Naive thymus-derived CD8-positive, alpha-beta T cell (primary cell): ENCODE measurements at places on chromosomes 7 and 10.

DNA sequence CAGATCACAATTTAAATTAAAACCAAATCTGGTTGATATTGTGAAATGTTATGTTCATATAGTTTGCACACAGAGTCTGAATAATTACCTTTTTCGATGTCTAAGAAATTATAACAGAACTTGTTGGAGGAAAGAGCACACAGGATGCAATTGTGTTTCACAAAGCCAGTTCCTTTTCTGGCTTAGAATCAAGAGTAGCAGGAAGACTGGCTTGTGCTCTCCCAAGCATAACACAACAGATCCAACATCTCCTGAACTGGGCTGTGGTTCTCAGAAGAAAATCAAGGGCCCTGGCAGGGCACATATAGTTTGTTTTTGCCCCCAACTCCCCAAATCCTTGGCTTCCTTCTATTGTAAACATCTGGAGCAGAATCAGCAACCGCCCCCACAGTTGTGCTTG, 62.7 kb downstream of the LRRC4 start:
- no peak for DNase-seq

GRCh38 chr7:158985583-158985982, 129.2 kb downstream of the DYNC2I1 start:
- DNase-seq, result no peak

DNA sequence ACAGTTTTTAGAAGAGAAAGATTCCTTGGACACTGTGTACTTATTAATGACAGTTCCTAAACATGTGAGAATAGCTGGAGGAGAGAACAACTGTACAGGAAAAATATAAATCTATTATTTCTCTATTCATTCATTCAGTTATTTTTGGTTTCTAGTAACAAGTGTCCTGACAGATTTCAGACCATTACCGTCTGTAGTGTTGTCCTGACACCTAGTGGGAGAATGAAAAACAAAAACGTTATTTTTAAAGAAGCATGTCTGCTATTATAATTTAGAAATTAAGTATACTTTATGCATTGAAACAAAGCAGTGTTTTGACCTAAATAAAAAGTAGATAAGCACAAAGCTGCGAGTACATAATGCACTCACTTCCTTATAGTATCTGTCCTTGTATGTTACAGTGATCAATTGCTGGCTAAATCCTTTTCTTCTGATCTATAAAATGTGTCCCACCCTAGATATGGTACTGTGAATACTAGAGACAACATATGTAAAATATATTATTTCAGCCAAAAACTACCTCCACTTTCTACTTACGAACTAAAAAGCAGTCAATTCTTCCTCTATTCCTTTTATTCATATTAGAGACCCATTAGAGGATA, 575.6 kb downstream of the ARL4A start:
- DNase-seq, result no peak

- no peak for DNase-seq
Measured at GRCh38 chr10:116088985-116089384, 184.0 kb downstream of the GFRA1 start.

DNA sequence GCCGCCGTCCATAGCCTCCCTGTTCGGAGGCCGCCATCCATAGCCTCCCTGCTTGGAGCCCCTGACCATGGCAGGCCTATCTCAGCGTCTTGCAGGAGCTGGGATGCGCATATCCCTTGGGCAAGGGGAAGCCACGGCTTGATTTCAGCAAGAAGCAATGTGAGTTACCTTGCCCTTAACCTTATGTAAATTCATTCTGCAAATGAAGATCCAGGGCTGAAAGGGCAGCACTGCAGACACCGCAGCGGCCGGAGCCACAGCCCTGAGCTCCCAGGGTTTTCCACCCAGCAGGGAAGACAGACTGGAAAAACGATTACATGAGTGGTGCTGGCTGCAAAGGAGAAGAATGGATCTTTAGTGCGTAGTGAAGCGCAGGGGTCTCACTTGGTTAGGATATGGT, 95.8 kb downstream of the SEC61G start:
- no peak for DNase-seq

GRCh38 chr10:63204667-63205391, 71.7 kb downstream of the NRBF2 start:
- no peak for DNase-seq

DNA sequence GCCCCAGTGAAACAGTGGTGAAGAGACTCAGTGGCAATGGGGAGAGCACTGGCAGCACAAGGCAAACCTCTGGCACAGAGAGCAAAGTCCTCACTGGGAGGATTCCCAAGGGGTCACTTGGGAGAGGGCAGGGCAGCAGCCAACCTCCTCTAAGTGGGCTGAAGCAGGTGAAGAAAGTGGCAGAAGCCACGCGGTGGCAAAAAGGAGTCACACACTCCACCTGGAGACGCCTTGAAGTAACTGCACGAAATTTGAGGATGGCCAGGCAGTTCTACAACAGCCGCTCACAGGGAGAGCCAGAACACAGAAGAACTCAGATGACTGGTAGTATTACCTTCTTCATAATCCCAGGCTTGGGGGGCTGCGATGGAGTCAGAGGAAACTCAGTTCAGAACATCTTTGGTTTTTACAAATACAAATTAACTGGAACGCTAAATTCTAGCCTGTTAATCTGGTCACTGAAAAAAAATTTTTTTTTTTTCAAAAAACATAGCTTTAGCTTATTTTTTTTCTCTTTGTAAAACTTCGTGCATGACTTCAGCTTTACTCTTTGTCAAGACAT, 574 bp upstream of the IL6 start:
- DNase-seq, result peak; percentile 36

GRCh38 chr10:6395606-6396005, 184.5 kb downstream of the PRKCQ start:
- no peak for DNase-seq

GRCh38 chr7:46317256-46317655, 396.2 kb upstream of the IGFBP3 start:
- DNase-seq, result no peak

- DNase-seq, result no peak
Measured at GRCh38 chr7:2082139-2082998, 150.4 kb downstream of the MAD1L1 start.

- no peak for DNase-seq
Measured at GRCh38 chr10:51047857-51048256, 26.4 kb upstream of the PRKG1 start.

GRCh38 chr7:157495594-157495993, 158.8 kb downstream of the DNAJB6 start:
- DNase-seq, result no peak

DNA sequence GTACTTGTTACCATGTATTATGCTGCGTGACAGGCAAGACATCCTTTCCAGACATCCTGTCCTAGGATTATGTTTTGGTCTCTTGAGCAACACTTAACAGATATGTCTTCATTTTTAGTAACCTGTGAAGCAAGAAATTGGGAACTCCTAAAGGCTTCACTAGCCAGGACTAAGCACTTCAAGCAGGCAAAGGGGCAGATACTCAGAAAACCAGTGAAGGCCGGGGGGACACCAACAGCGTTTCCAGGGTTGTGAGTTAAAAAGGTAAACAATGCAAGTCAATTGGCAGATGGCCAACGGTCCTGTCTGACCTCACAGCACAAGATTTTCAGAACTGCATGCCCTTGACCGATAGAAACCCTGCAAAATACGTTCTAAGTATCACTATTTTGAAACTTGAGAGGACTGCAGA, 77.6 kb upstream of the SFMBT2 start:
- DNase-seq, result no peak

GRCh38 chr7:3887096-3887690, 586.1 kb downstream of the SDK1 start:
- DNase-seq, result no peak

DNA sequence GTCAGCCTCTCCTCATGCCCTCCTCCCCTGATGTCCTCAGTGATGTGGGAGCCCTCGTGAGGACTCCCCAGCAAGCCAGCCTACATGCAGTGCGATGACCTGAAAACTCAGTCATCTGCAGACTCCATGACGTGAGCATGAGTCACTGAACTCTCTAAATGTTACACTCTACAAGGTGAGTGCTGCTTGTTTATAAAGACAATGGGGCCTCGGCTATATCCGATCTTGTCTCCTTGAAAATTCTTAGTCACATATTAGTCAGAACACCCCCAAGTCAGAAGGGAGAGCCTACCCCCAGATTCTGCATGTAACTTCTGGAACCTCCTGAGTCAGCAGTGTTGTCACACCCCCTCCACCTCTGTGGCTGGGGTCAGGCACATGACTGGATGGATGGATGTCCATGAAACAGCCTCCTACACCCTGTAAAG, 673.8 kb downstream of the INHBA start:
- no peak for DNase-seq

DNA sequence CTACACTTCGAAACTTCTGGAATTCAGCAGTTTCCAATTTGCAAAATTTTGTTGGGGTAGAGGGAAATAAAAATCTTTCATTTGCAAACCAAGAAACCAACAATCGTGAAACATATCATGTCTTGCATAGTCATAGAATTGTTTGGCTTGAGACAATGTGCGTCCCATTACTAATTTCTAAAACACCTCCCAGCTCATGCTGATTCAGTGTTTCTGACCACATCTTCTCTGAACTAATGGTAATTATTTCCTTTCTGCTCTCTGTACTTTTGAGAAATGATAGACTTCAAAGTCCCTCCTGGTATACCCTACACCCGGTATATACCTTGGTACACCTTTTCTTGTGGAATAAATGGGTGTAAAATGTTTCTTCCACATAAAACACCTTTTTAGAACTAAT, 41.8 kb upstream of the TSPAN13 start:
- no peak for DNase-seq

DNA sequence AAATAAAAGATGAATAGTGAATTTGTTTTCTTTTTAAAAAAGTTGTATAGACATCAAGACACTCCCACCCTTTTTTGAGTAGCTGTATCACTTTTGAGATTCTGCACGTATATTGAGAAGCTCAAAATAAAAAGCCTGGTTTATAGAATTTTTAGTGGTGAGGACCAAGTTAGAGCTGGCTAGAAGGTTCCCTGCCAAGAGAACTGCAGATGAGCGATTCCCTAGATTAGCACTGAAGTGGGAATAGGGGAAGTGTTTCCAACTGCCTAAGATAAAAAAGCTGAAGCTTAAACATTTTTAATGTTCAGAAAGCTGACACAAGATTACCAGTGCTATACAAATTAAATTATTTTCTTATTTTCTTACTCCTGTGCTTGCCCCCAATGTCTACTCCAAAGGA, 135.7 kb upstream of the TMEM229A start:
- DNase-seq, result no peak

GRCh38 chr7:129780974-129781927, 169.7 kb downstream of the NRF1 start:
- DNase-seq, result peak; percentile 26

GRCh38 chr7:103134836-103135554, 13.9 kb downstream of the NAPEPLD start:
- DNase-seq, result no peak
